ENCODE measurements at places on chromosomes 3 and 15. TPM values are rescaled to one million over a fixed set of nuclear protein-coding genes. Genes with fewer than 3 reads are reported as not detected.

The ATP8B4 gene
- total RNA-seq: 5.4 TPM

The TM4SF1 gene
- 194 TPM for total RNA-seq

The SAXO2 gene
- 2.7 TPM for total RNA-seq

The LMAN1L gene
- total RNA-seq: 110 TPM

The ADCY5 gene
- 134 TPM for total RNA-seq

The CRABP1 gene
- not detected for total RNA-seq

The ECE2 gene
- total RNA-seq: not detected

The ACTC1 gene
- 14,182 TPM for total RNA-seq

The IGDCC3 gene
- 0.09 TPM for total RNA-seq

- peak; percentile 34 for DNase-seq
Observed at GRCh38 chr15:101657968-101658784, 6.0 kb upstream of the TM2D3 start.

GRCh38 chr3:111332488-111333080 lies 209.4 kb upstream of the CD96 start:
- DNase-seq: no peak

DNA sequence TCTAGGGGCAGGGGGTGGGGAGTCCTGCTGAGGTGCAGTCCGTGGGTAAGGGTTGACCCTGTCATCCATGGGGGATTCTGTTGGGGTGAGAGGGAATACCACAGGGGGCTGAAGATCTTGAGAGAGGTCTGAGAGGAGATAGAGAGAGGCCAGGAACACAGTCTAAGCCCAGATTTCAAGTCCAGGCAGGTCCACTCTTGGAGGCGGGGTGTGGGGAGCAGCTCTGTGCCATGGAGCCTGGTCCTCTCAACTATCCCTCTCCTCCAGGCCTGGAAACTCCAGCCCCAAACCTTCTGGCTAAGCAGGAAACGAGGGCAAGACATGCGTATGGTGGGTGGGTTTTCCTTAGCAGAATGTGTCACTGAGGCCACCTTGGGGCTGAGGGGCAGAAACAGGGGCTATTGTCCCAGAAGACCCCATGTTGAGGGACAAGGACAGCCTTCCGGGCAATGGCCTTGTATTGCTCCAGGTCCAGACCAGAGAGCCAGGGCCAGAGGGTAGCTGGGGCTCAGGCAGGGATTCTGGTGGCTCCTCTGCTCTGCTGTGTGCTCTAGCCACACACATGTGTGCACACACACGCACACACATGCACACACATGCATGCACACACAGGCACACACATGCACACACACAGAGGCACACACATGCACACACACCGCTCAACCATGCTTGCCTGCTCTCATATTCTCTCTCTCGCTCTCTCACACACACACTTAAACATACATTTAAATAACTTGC lies 48.6 kb upstream of the MAGEF1 start:
- no peak for DNase-seq

DNA sequence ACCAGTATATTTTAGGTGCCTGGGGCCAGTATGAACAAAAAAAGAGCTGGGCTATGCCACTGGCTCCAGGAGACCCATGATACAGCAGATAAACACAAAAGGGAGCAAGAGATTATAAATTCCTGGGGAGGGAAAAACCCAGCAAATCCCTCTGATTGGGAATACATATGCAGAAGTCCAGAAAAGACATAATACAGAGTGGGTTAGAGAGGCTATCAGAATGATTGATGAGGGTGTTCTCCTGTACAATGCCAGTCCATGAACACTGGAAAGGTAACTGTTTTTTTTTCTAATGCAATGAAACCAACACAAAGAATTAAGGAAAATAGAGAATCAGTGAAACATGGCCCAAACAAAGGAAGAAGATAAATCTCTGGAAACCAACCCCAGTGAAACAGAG lies 5.4 kb upstream of the VPS39 start:
- DNase-seq: no peak

DNA sequence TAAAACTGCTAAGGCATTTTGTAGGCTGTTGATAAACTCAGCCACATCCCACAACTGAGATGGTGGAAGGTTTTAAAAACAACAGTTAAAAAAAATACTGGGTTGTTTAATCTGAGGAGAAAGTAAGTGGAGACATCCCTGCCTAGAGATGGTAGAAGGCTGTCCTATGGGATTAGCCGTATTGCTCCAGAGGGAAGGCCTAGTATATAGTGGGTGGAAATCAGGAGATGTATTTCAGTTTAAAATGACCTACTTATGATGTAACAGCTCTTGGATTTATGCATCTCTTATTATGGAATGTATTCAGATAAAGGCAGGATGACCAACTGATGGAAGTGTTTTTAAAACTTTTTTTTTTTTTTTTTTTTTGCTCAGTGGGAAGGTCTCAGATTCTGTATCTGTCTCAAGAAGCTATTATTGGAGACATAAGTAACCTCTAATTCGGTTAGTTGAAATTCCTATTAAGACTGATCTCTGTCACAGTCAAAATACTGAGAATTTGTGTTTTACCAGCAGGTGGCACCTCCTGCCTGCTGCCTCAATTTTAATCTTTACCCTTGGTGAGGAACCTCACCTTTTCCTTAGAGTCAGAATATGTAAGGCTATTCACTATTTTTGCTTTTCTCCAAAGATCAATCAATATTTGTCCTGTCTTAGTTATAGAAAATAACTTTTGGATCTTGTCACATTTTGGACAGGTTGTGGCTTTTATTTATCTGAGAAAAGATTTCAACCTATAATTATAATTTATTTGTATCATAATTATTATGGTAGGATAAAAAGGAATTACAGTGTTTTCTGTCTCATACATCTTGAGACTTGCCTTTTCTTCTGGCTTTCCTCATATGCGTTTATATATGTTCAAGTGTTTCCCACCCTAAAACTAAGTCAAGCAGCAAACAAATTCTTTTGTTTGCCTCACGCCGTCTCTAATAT lies 63.0 kb downstream of the VPS8 start:
- DNase-seq: no peak

DNA sequence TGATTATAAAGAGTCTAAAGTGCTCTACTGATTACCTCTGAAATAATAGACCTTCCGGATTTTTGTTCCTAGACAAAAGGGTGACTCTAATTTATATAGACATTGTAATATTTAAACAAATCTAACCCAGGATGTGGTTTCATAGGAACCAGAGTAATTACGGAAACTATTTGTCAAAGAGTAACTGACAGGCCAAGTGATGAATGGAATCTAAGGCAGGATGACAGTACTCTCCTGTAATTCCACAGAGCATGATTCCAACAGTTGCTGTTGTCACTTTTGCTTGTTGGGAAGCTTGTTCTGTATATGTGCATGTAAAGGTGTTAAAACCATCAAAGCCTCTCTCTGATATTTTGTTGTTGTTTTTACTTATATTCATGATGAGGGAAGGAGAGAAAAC lies 1141.0 kb downstream of the IGSF11 start:
- DNase-seq: no peak

GRCh38 chr3:15794303-15794771 lies 3.4 kb downstream of the ANKRD28 start:
- no peak for DNase-seq

- peak; percentile 63 for DNase-seq
Observed at GRCh38 chr3:129942296-129942695, 32.2 kb upstream of the TRH start.

DNA sequence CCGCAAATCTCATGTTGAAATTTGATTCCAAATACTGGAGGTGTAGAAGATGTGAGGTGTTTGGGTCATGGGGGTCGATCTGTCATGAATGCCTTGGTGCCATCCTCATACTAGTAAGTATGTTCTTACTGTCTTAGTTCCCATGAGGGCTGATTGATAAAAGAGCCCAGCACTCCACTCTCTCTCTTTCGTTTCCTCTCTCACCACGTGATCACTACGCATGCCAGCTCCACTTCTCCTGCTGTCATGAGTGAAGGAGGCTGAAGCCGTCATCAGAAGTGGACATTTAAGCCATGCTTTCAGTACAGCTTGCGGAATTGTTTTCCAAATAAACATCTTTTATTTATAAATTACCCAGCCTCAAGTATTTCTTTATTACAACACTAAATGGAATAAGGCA lies 6.1 kb downstream of the OR5H15 start:
- DNase-seq: no peak

GRCh38 chr3:22980346-22980745 lies 222.8 kb upstream of the UBE2E2 start:
- DNase-seq: no peak

GRCh38 chr3:50275996-50276761 lies 2.7 kb upstream of the LSMEM2 start:
- no peak for DNase-seq

- DNase-seq: peak; percentile 75
Observed at GRCh38 chr15:89112341-89112971, 24.2 kb downstream of the ABHD2 start.

DNA sequence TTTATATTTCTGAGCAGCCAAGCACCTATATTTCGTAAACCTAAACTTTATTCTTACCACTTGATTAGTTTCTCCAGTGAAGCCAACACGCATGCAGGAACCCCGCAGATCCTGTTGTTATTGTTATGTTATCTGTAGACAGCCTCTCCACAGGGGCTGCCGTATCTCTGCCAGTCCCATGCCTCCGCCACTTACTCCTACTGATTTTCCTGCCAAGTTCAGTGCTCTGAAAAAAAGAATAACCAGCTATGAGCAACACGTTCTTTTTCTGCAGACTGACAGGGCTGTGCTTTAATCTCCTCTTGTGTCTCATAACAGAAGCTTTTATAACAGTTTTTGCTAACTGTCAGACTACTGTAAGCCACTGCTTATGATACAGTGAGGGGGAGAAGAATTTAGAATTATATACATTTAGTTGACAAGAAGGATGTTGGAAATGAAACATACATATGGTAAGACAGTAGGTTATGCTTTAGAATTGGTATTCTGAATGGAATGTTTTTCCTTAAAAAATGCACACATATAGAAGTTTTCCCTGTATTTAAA lies 347.4 kb downstream of the SI start:
- DNase-seq: no peak

DNA sequence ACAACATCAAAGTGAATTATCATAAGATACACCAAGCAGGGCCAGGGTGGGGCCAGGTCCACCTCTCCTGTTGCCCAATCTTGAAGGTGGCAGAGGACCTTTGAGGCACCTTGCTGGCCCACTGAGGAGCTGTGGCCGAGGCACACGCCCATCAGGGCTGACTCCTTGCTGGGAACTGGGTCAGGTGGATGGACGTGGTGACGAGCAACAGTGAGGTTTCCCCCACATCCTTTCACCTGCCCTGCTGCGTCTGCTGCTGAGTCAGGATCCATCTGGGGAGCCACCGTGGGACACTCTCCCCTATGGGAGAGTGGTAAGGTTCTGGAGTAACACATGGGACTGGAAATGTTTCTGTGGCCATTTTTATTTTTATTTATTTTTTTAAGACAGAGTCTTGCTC lies 17.3 kb upstream of the FURIN start:
- no peak for DNase-seq

DNA sequence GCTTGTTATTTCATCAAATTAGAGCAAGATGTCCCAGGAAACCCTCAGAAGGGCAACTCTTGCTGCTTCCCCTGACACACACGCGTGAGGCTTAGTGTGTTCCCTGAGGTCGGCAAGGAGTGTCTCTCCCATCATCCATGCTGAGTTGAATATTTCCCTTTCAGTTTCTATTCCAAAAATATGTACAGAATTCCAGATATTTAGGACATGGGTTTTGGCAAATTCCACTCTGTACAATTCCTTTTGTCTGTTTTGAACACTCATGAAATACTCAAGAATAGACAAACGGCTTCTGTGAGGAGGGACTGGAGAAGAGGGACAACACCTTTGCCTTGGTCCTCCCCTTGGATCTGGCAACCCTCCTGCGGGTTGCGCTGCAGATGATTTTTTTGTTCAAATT lies 138.0 kb downstream of the DUT start:
- DNase-seq: no peak

- DNase-seq: no peak
Observed at GRCh38 chr15:55858661-55859060, 115.7 kb upstream of the PRTG start.

GRCh38 chr3:107910713-107911259 lies 180.0 kb downstream of the CD47 start:
- DNase-seq: no peak

- no peak for DNase-seq
Observed at GRCh38 chr3:63724987-63725386, 72.5 kb downstream of the SNTN start.

DNA sequence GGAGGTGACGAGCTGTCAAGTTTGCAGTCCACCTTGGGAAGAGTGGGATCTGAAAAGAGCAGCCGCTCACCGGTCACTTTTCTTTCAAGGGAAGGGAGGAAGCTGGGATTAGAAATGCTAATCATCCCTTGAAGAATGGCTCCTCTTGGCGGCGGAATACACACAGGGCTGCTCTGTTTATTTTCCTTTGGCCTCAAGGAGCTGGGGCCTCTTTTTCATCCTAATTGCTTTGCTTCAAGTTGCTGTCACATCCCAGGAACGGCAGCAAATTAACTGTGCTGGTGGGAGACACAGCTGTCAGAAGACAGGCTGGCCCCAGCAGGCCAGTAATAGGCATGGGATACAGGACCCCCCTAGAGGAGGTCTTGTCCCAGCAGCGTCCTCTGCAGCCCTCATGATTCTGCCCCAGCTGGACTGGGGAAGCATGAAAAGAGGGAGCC lies 6.7 kb downstream of the KBTBD13 start:
- DNase-seq: no peak

- no peak for DNase-seq
Observed at GRCh38 chr3:79887213-79887612, 119.4 kb upstream of the ROBO1 start.

- no peak for DNase-seq
Observed at GRCh38 chr3:181699171-181699903, 12.4 kb upstream of the SOX2 start.

GRCh38 chr15:97991972-97992541 lies 31.6 kb downstream of the ARRDC4 start:
- DNase-seq: no peak

DNA sequence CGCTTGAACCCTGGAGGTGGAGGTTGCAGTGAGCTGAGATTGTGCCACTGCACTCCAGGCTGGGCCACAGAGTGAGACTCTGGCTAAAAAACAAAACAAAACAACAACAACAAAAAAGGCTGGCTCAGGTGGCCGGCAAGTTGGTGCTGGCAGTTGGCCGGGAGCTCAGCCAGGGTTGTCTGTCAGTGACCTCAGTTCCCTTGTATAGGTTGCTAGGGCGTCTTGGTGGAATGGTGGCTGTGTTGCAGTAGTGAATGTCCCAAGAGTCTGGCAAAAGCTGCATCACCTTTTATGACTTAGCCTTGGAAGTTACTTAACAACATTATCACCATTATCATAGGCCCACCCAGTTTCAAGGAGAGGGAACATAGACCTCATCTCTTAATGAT lies 40.6 kb downstream of the ASB7 start:
- no peak for DNase-seq

DNA sequence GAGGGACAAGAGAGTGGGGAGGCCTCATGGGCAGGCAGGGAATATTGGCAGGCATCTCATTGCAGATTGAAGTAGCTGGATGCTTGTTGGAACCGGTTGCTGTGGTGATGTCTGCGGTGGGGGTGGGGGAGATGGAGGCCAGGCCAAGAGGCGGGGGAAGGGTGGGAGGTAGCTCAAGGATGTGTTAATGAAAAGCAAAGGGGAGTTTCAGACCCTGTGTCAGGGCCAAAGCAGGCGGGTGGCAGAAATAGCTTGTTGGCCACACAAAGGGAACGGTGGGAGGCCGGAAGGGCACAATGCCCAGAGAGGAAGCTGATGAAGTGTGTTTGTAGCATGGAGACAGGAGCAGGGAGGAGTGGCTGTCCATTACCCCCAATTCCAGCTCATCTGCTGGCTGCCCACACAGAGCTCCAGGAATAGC lies 28.0 kb downstream of the CCDC33 start:
- no peak for DNase-seq

Data from left cardiac atrium (tissue), 4 donors.